ENCODE measurements at places on chromosomes 2 and 18.

GRCh38 chr2:8511868-8512612 is 169.8 kb upstream of the ID2 start:
- no peak for DNase-seq

- DNase-seq, result no peak
These were observed 246.5 kb downstream of the GALR1 start for GRCh38 chr18:77495982-77496690.

GRCh38 chr2:197866455-197866854 is 62.1 kb downstream of the PLCL1 start:
- DNase-seq, result no peak

DNA sequence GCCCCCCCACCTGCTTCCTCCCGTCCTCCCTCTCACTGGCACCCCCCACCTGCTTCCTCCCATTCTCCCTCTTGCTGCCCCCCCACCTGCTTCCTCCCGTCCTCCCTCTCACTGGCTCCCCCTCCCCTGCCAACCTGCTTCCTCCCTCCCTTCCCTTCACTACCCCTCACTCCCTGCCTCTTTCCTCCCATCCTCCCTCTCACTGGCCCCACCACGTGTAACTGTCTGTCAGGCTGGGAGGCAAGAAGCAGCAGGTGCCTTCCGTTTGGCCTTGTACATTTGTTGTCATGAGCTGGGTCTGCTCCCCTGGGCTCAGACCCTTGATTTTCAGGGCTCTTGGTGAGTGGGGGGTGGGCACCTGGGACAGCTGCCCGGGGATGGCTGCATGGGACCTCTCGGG is 19.1 kb downstream of the RTP5 start:
- DNase-seq, result no peak

DNA sequence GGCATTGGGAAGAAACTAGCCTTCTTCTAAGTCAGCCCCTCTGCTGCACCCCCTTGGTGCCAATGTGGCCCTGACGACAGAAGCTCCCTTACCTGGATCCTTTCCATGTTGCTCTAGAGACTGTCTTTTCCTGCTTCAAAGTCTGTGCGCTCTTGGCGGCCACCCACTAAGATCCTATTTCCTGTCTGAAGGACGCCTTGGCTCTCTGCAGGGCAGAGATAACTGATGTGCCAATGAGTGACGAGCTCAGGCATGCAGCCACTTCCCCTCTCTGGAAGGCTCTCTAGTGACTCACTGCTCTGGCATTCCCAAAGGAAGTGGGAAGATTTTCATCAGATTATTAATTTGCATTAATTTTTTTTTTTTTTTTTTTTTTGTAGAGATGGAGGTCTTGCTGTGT is 273.5 kb downstream of the CDH20 start:
- no peak for DNase-seq

GRCh38 chr2:4356109-4356508 is 652.7 kb downstream of the DCDC2C start:
- DNase-seq, result no peak

DNA sequence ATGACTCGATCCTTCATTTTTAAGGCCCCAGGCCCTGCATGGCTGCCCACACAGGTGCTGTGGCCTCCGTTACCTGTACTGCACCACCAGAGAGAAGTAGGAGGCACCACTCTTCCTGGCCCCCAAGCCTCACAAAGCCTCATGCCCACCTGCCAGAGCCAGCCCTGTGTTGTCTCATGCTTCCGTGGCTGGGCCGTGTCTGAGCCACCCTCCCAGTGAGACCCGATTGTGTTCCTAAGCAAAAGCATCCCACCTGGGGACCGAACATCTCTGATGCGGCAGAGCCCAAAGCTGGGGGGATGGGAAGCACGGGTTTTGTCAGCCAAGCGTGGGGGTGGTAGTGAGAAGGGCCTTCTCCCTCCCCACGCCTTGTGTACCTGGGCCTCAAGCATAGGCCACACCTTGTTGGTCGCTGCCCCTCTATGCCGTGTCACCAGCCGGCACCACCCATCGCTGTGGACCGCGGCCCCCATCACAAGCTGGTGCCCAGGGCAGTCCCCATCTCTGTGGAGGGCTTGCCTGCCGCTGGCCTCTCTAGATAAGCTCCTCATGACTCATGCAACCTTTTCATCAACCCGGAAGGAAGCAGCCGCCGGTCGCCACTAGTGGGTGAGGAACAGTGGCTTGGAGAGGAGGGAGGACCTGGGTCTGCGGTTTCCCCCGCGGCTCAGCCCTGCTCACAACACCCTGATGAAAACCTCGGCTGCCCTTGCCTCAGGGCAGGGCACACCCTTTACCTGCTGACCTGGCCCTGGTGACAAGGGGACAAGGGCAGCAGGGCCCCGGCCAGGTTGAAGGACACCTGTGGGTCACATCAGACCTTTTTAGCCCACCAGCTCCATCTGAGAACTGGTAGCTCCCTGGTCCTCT is 2.7 kb upstream of the RNPEPL1 start:
- DNase-seq, result peak; percentile 94

- DNase-seq, result no peak
These were observed 869.9 kb downstream of the LRP1B start for GRCh38 chr2:141260911-141261310.

DNA sequence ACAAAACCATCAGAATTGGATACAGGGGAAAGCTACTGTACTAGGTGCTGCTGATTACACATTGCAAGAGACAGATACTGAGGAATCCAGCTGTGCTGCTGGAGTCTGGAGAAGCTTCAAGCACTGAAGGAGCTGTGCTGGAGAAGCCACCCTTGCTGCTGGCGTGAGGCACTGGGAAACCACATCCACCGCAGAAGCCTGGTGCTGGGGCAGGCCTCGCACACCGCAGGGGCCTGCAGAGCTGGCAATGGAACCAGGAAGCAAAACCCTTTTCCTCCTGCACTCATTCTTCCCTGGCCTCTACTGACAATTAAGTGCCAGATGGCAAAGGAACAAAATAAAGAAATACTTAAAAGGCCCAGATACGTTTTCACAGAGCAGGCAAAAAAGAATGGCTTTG is 94.4 kb upstream of the MSH6 start:
- DNase-seq, result no peak

- DNase-seq, result no peak
These were observed 80.9 kb downstream of the MGAT5 start for GRCh38 chr2:134334542-134335353.

GRCh38 chr2:174740721-174741120 is 23.6 kb downstream of the CHRNA1 start:
- no peak for DNase-seq

DNA sequence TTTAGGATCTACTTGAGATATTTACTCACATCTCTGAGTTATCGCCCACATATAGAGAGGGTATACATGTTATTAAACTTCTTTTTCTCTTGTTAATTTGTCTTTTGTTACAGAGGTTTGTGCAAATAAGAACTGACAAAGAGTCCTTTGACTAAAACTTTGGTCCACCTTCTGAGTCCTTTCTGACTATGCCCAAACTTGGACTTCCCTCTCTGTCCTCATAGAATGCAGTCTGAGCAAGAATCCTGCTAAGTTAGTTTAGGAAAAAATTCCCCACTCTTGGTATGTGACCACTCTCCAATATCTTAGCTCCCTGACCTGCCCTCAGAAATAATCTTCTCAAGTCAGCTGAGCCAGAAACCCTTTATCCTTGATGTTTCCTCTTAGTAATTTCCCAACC is 257.5 kb upstream of the REG3G start:
- no peak for DNase-seq

DNA sequence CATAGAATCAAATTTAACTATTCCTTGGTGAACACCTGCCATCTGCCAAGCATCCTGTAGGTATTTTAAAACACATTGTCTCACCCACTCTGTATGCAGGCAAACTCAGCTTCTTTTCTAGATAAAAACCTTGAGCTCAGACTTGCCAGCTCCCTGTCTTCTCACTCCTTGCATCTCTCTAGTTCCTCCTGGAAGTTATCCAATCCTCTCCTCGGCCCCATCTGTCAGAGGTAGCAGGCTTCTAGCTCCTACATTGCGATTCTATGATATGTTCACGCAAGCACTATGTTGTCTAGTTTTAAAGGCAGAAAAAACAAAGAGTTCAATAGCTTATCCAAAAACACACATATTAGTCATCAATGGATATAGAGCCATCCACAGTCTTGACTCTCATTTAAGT is 67.0 kb upstream of the APCDD1 start:
- no peak for DNase-seq

DNA sequence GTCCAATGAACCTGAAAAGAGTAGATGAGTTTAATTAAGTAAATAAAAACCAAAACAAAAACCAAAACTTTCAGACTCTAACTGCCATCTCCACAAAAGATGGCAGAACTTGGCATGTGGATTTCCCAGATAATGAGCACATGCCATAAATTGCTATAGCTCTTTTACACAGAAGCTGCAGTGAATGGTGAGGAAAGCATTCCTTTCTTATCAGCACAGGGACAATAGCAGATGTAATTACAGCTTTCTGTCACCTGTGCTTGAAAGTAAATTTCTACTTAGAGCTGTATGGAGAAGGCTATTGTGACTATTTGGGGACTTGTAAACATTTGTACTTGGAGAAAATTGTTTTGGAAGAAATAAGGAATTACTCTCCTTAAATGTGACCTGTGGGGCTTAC is 378.4 kb downstream of the RPRM start:
- no peak for DNase-seq

DNA sequence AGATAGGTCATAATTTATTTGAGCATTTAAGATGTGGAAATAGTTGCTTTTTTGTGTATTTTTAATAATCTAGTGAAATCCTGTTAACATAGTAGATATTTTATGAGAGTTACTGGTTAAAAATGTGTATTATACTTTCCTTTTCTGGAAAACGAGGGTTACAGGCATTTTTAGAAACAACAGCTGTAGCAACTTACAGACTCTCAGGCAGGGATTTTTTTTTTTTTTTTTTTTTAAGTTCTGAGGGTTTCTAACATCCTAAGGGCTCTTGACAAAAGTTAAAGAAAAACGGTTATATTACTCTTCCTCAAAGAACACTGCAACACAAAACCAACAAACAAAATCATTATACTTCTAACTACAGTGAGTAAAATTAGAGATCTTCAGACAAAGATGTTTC is 205.9 kb downstream of the ACKR3 start:
- no peak for DNase-seq

GRCh38 chr18:71252351-71252865 is 963.6 kb downstream of the SOCS6 start:
- DNase-seq, result no peak

GRCh38 chr18:40577239-40577980 is 1377.6 kb upstream of the PIK3C3 start:
- DNase-seq, result no peak

GRCh38 chr2:26018184-26019055 is 15.5 kb upstream of the RAB10 start:
- peak; percentile 20 for DNase-seq

DNA sequence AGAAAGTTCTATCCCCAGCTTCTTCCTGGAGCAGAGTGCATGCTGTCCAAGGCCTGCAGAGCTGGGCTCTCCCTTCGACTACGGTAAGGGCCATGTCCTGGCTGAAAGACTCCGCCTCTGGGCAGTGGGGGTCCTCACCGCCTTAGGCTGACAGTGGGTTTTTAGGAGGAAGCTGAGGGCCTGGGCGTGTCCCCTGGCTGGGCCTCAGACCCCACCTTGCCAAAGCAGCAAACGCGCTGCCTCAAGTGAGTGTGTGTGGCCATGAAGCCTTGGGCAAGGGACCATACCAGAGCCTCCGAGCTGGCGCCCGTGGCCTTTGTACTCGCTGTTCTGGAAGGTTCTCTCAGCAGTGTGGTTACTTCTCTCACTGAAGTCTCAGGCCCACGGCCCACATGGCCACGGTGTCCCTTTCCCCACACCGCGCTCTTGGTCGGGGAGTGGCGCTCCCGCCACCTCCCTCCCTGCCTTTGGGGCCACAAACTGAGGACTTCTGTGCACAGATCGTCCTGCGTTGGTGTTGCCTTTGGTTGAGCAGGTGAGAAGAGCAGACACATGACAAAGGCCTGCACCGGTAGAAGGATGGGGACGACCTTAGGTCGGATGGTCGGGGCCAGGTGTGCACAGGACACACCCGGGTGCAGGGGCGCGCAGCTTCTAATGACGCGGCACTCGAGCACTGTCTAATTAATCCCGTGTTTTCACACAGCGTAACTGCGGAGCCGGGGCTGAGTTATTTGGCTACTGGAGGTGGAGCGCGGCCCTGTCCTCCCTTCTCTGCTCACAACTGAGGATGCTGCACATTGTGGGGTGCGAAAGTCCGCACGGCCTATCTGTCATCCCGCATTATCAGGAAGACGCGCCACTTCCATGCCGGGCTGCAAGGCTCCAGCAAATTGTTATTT is 121.6 kb downstream of the PTGR3 start:
- DNase-seq, result no peak

DNA sequence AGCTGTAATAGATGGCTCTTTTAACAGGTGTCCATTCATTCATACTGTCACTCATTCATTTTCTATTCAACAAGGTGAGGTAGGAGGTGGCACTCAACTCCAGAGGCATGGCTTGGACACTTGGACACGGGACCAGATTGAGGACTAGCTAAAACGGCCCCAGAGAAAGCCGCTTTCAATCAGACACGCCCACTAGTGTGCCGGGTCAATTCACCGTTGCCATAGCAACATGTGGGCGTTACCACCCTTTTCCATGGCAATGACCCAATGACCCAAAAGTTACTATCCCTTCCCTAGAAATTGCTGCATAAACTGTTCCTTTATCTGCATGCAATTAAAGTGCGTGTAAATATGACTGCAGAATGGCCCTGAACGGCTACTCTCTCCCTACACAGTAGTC is 49.2 kb upstream of the LGALSL start:
- DNase-seq, result no peak

GRCh38 chr2:112692918-112693317 is 27.9 kb upstream of the NT5DC4 start:
- DNase-seq, result no peak

DNA sequence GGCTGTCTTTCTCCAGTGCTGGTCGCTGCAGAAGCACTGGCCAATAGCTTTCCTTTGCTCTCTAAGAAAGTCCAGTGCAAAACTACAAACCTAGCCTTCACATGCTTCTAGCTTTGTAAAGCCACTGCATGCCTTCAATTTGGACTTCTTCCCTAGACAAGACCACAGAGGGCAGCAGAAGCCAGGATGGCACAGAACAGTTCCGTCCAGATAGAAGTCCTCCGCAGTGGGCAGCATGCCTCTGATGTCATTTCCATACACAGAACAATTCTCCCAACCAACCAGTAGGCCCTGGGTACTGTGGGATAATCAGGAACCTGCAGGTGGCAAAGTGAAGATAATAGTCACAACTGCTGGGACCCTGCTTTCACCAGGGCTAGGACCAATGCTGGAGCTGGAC is 3.3 kb downstream of the ST6GAL2 start:
- no peak for DNase-seq

DNA sequence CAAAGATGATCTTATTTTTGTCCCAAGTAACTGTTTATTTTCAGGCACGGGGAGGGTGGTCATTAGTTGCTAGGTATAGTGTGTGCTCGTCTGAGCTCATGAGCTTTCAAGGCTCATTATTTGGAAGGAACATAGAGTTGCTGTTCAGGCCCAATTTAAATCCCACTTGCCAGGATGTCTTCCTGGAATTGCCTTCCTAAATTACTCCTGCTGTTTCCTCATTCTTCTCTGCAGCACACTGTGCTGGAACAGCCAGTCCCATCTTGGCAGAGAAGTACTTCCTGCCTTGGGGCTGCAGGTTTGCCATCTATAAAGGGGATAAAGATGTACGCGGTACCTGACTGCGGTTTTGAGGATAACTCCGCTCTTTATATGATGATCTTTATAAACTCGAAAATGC is 37.3 kb downstream of the GREB1 start:
- DNase-seq, result no peak
